ENCODE measurements at places on chromosomes 13 and 19.

GRCh38 chr19:49488046-49488862 is 846 bp downstream of the RPL13A start:
- DNase-seq = no peak

- DNase-seq = no peak
Measured at GRCh38 chr19:1967087-1967608, 26.2 kb downstream of the CSNK1G2 start.

DNA sequence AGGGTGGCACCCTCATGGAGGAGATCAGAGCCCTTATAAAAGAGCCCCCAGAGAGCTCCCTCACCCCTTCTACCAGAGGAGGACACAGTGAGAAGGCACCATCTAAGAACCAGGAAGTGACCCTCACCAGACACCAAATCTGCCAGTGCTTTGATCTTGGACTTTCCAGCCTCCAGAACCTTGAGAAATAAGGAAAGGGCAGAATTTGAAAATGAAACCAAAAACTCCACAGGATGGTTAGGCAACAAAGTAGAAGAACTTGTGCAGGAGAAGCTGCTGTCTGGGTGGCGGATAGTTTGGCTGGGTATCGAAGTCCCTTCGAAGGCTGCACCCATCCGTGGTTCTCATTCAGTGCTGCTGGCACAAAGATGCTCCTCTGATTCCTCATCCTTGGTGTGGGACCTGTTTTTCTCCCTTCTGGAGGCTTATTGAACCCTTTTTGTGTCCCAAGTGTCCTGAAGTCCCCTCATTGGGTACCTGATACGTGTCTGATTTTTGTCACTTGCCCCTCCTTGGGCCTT is 130.8 kb downstream of the KDM4B start:
- no peak for DNase-seq

DNA sequence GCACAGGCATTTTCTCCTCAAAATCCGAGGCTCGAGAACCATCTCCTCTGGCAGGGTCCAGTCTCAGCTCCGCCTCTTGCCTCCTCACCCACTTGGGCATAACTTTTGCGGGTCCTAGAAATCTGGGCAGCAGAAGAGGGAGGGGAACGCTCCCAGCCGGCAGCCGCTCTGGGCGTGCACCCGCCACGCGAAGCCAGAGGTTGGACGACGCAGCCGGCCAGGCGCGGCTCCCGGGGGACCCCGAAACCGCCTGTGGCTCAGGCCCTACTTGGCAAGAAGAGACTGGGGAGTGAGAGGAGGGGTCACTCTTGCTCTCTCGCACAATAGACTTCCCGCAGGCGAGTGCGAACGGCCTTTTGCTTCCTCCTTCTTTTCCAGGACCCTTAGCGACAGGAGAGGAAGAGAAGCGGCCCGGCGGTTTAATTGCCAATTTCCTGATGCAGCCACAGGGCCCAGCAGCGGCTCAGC is 6.0 kb upstream of the SOX1 start:
- no peak for DNase-seq

- DNase-seq = no peak
Measured at GRCh38 chr13:41018602-41018948, 541 bp downstream of the ELF1 start.

Data from NCI-H1048 (cell line).